ENCODE measurements at places on chromosomes 1 and 21. TPM values are rescaled to one million over a fixed set of nuclear protein-coding genes. Genes with fewer than 3 reads are reported as not detected.

Gene NSL1
- total RNA-seq = 23.8 TPM

Gene HAO2
- total RNA-seq = not detected

Gene ANGPTL3
- total RNA-seq = not detected

Gene ZNF695
- total RNA-seq = 0.57 TPM

Gene MARK1
- total RNA-seq = not detected

Gene PLD5
- total RNA-seq = not detected

Gene TOE1
- 36.8 TPM for total RNA-seq

Gene SPRR4
- total RNA-seq = not detected

Gene PRDM16
- total RNA-seq = 0.64 TPM

Gene OR2G6
- total RNA-seq = not detected

Gene HSD3B2
- total RNA-seq = not detected

Gene NT5C1A
- not detected for total RNA-seq

Gene PTGER3
- total RNA-seq = not detected

Gene FAM72D
- not detected for total RNA-seq

Gene KCNT2
- not detected for total RNA-seq

Gene VCAM1
- total RNA-seq = not detected

Gene ARTN
- total RNA-seq = not detected

Gene OLIG1
- total RNA-seq = 0.48 TPM

Gene PGM1
- 31.4 TPM for total RNA-seq

Gene OPRD1
- total RNA-seq = not detected

Gene TACSTD2
- total RNA-seq = not detected

Gene SELL
- total RNA-seq = 165 TPM

Gene SHISA4
- 0.54 TPM for total RNA-seq

Gene GUCA2A
- not detected for total RNA-seq

Gene KRTAP11-1
- total RNA-seq = not detected

Gene RBP7
- total RNA-seq = 1.5 TPM

Gene HSD11B1
- total RNA-seq = not detected

Gene HMGCS2
- not detected for total RNA-seq

Gene NMNAT1
- 2.9 TPM for total RNA-seq

Gene SMCP
- total RNA-seq = not detected

Gene ITLN2
- total RNA-seq = not detected

Gene TNFRSF4
- total RNA-seq = 15.7 TPM

Gene TEX38
- 0.26 TPM for total RNA-seq

Gene KAZN
- 1.7 TPM for total RNA-seq

Gene ORC1
- total RNA-seq = 1.9 TPM

Gene PPM1J
- total RNA-seq = not detected

Gene RIPK4
- total RNA-seq = 0.09 TPM

Gene CDCA8
- 3.3 TPM for total RNA-seq

Gene FCRL4
- not detected for total RNA-seq

Gene PGLYRP4
- not detected for total RNA-seq

Gene SERTAD4
- total RNA-seq = not detected

Gene TCHHL1
- not detected for total RNA-seq

Gene CFHR2
- total RNA-seq = not detected

Gene IGSF9
- total RNA-seq = not detected

Gene SLC9C2
- total RNA-seq = not detected

Gene NHLH2
- not detected for total RNA-seq

Gene TCEA3
- total RNA-seq = 1.5 TPM
